ENCODE measurements at places on chromosomes 16 and 17. TPM values are rescaled to one million over a fixed set of nuclear protein-coding genes. Genes with fewer than 3 reads are reported as not detected.

DNA sequence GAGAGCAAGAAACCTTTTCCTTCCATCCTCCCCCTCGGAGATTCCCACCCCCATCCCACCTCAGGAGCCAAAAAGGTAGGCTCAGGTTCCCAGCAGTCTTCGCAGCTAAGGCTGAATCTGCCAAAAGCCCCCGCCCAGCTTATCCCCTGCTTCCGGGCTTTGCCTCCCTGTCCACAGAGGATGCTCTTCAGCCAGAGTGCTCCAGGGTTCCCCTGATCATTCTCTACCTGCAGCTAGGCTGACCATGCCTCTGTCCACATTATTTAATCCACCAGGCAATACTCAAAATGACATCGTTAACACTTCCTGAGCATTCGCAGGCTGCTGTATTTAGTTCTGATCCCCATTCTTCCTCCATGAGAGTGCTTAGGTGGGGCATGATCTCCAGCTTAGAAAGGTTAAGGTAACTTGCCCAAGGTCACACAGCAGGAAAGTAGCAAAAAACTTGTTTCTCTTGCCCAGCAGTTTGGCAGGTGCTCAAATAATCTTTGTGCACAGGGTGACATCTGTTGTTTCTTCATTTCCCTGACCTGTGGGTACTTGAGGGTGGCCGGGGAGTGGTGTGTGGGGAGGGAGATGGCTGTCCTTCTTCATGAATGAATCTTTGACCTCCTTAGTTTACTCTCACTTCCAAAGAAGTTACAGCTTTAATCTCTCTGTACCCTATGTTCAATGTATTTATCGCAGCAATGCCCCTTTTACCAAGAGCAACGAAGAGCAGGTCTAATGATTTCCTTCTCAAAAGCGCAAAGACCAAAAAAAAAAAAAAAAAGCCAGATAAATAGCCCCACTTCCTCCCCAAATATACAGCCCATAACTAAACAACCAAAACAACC lies 848 bp upstream of the TBKBP1 start:
- no peak for DNase-seq

PRSS36 gene
- total RNA-seq: 4.1 TPM

KRT36 gene
- not detected for total RNA-seq

DNA sequence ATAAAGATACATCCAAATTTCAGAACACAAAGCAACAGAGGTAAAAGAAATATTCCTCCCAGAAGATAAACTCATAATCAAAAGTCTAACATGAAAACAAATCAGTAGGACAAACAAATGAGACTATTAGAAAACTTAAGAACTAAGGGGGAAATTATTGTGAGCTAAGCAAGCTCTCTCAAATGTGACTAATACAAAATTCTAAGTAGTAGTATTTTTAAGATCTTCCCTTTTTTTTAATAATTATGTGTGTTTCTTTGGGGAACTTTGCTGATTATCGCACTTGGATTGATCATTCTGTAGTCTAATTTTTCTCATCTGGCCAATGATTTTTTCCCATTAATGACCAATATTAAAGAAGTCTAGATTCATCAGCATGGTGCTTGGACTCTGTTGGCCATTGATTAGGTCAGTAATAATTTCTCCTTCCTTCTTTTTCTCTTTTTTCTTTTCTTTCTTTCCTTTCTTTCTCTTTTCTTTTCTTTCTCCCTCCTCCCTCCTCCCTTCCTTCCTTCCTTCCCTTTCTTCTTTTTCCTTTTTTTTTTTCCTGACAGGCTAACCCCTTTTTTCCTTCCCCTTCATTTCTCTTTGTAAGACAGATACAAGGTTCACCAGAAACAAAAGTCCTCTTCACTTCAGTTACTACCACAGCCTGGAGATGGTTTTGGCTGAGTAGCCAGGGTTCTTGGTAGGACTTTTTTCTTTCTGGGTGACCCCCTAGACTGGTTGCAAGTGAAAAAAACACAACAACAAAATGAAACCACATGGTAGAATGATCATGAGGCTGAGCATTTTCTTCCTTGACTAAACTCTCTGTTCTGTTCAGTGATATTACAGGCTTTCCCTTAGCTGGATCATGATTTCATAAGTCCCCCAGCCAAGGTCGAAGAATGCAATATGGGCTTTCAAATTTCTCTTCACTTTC lies 2.9 kb upstream of the ABCA6 start:
- DNase-seq: no peak

- no peak for DNase-seq
These were observed 18.8 kb downstream of the RPH3AL start for GRCh38 chr17:333626-334396.

- no peak for DNase-seq
These were observed 44.3 kb upstream of the CPNE2 start for GRCh38 chr16:57048095-57048494.

DNA sequence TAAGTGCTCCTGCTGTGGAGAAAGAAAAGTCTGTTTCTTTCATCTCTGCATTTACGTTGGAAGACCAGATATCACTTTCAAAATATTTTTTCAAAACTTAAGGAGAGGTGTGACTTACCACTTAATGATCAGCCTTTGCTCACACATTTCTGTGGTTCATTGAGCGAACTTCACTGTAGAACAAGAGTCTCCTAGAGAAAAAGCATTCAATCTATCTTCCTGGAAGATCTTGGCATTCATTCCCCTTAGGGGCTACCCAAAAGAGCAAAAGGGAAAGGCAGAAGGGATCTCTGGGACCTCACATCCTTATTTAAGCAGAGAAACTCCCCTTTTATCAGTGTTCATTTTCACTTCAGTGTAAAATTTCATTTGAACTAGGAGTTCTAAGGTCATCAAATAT lies 61.2 kb downstream of the HS3ST3A1 start:
- DNase-seq: no peak

PRAC2 gene
- total RNA-seq: not detected

HID1 gene
- 7.9 TPM for total RNA-seq

RCVRN gene
- total RNA-seq: 0.24 TPM

DNA sequence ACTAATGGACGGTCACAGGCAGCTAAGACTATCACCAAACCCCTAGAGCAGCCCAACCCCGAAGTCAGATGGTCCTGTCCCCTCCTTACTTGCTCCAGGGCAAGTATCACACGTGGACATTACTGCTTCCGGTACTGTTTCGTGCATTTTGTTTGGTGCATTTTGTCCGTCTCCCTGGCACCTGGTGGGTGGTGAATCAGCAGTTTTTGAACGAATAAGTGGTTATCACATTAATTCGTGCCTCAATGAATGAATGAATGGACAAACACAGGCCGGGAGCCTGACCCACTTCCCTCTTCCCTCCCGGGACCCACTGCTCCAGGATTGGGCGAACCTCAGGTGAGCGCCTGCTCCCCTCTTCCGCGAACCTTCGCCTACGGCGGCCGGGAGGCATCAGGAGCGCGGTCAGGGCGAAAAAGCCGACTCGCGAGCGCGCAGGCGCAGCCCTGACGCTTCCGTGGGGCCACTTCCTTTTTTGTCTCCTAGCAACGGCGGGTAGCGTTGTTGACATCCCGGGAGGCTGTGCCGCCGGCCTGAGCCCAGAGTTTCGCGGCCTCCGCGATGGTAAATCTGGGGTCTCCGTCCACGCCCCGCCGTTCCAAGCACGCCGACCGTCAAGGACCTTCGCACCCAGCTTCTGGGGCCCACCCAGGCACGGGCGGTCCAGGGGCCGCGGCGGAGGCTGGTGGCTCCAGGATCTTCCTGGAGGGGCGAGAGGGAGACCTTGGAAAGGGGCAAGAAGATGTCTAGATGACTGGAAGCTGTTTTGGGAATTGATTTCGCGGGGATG lies at the start of gene DYNLRB2:
Gene DYNLRB2 (plus strand): TSS at position 478 of the 790 bp plus-strand sequence. CDS start 84 bp downstream, at position 562.
- DNase-seq: peak; percentile 65

GPRC5B gene
- 36.3 TPM for total RNA-seq

DNA sequence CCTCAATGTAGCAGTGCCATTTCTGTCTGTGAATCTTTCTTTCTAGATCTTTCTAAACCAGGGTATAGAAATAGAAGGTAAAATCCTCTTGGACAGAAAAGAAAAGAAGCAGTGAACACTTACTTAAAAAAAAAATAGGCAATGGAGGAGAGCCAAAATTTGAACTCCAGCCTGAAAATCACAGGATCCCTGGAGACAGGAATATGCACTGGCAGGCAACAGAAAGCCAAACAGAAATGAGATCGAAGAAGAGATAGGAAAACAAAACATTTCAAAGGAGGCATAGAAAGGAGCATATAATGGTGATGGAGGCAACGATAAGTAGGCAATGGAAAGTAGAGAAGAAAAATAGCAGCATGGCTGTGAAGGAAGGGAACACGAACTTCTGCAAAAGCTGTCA lies 253.7 kb upstream of the HSBP1 start:
- no peak for DNase-seq

NPIPB9 gene
- total RNA-seq: 3.2 TPM

DNA sequence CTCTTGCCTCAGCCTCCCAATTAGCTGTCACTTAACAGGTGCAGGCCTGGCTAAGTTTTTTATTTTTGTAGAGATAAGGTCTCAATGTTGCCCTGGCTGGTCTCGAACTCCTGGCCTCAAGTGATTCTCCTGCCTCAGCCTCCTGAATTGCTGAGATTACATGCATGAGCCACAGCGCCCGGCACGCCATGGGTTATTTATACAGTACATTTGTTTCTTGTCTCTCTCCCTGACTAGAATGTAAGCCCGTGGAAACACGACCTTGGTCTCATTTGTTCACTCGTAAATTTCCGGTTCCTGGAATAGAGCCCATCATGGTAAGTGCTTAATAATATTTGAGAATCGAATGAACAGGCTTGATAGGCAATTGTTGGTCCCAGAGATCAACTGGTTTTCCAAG lies 2.0 kb downstream of the SLC25A19 start:
- no peak for DNase-seq

GRCh38 chr17:16975744-16976625 lies 4.1 kb upstream of the TNFRSF13B start:
- no peak for DNase-seq

- peak; percentile 78 for DNase-seq
These were observed at the start of gene CYBC1 for GRCh38 chr17:82450357-82451106. Gene CYBC1, minus strand, starts transcription at chr17:82450752. Its CDS starts 1,498 bp downstream, at chr17:82449254.

DNA sequence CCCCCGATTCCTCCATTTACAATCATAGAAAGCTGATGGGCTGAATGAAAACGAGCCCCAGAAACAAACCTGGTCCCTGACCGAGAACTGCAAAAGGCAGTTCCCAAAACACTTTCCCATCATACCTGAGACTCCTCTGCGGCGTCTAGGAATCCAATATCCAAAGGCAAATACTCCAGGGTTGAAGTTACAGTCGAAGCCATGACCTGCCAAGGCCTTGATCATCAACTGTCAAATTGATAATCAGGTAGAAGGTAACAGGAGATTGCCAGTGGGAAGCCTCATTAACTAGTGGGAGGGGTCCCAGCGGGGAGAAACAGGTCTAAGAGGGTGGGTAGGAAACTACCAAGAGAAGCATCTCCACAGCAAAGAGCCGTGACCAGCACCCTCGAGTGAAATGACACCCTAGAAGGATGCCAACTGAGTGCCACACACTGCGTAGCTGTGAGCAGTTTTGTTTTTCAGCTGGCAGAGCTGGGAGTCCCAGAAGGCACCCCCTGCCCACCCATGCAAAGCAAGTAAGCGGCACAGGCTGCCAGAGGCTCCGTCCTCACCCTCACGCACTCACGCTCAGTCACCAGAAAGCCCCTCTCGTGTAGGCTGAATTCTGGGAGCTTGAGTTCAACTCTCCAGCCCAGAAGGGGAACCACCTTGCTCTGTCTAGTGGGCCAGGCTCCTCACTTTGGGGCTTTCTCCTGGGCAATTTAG lies 146.1 kb downstream of the GAS7 start:
- DNase-seq: no peak

GRCh38 chr17:18261146-18261515 lies 669 bp downstream of the MIEF2 start:
- peak; percentile 38 for DNase-seq

CRYM gene
- total RNA-seq: 1.4 TPM

DNA sequence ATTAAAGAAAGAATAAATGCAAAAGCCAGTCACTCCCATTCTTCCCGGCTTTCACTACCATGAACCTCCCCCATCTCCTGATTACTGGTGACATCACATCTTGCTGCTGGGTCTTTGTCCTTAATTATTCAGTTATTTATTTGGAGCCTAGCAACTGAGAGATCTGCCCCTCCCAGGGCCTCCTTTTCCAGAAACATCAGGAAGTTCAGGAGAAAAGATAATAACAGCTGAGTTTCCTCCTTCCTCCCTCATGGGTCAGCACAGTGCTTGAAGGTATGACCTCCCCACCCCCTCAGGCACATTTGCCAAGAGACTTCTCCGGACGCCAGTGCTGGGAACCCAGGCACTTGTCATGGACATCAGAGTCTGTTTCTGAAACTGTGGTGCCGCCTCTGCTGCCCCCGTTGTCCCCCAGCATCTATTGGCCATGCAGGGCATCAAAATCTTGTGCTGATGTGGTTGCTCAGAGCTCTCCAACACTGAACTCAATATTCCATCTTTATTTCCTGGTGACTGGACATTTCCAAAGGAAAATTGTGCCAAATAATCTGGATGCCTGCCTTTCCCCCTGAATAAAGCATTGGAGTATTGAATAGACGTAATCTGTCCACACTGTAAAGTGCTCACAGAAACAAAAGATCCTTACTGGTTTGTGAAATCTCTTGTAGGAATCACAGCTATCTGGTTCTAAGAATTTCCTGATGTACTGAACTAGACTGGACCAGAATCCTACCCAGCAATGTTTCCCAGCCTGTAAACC lies 71.8 kb downstream of the ZNF18 start:
- DNase-seq: no peak

CTU2 gene
- 11.2 TPM for total RNA-seq

GRCh38 chr16:52498328-52499059 lies 48.4 kb downstream of the TOX3 start:
- DNase-seq: no peak

DNA sequence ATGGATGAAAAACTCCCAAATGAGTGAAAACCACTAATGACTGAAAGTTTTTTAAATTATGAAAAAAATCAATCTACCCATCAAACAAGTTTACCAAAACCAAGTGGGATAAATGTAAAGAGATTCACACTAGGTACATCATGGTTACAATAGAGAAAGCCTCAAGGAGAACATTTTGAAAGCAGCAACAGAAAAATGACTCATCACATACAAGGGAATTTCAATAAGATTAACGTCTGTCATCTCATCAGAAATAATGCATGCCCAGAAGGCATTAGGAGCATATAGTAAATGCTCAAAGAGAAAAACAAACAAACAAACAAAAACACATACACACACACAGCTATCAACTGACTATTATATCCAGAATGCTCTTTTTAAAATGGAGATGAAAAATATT lies 261.8 kb upstream of the KIF2B start:
- DNase-seq: no peak

CCL16 gene
- total RNA-seq: not detected

C16orf87 gene
- total RNA-seq: 5.0 TPM

DNA sequence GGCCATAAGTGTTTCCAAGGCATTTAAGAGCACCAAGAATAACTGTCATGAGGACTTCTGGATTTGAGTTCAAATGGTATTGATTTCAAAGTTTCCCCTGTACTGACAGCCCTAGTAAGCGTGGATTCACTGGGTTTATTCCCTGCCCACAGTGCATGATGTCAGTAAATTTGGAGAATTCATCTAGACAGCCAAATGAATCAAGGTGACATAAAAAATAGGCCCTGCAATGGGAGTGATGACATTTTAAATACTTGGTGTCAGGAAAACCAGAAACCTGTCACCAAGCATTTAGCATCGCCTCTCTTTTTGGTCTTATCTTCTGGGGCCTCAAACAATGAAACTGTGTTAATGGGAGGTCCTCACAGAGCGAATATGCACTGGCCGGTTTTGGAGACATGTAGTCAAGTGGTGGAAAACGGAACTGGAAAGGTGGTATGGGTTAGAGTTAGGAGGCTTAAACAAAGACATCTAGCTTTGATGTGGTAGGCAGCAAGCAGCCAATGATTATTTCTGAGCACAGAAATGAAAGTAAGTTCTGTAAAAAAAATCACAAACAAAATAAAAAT lies 29.1 kb downstream of the COG4 start:
- DNase-seq: no peak

GRCh38 chr17:21233581-21234347 lies 19.4 kb downstream of the NATD1 start:
- no peak for DNase-seq

MPP3 gene
- total RNA-seq: 13.2 TPM

MPHOSPH6 gene
- total RNA-seq: 35.5 TPM

DLG4 gene
- 8.7 TPM for total RNA-seq

All from omental fat pad (tissue), 4 donors.